ENCODE measurements at places on chromosomes 2 and 18. TPM values are rescaled to one million over a fixed set of nuclear protein-coding genes. Genes with fewer than 3 reads are reported as not detected.

The ACTG2 gene
- not detected for total RNA-seq

DNA sequence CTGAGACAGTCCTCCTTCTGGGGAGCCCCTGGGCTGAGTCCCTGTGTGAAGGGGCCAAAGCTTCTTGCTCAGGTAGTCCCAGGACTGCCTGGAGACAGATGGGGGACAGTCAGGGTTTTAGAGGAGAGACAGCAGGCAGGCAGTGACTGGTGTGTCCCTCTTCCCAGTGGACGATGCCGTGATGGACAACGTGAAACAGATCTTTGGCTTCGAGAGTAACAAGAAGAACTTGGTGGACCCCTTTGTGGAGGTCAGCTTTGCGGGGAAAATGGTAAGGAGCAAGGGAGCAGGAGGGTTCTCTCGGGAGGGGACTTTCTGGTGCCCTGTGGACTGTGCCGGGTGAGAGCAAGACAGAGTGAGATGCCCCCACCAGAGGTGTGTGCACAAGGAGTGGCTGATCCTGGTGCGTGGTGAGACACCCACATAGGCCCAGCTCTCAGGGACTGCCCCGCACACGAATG is 74.8 kb downstream of the DYSF start:
- no peak for DNase-seq

The ZNF385B gene
- 1.2 TPM for total RNA-seq

GRCh38 chr2:234558642-234559041 is 61.8 kb upstream of the ARL4C start:
- no peak for DNase-seq

DNA sequence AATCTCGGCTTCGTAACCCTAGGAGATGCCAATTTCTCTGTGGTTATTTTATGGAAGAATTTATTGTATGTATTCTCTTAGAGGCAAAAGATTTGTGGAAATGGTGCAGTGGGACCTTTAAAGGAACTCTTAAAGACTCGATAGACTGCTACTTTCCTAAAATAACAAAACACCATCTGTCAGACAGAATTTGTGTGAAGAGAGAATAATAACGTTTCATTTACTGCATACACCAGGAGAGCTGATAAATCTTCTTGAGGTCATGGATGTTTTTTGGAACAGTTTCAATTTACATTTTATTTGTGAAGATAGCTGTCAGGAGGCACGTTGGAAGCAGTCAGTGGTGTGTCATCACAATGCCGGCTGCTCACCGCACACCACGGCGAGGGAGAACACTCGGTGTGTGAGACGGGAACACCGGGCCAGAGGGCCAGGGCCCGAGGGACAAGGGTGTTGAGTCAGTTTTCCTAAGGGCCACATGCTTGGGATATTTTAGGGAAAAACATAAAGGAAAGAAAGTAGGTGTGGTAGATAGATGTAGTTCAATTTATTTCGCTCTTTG is 1681.0 kb upstream of the DDX18 start:
- DNase-seq, result no peak

GRCh38 chr2:100241236-100241635 is 81.1 kb downstream of the LONRF2 start:
- DNase-seq, result no peak

- no peak for DNase-seq
Observed at GRCh38 chr2:127615511-127616166, 30.3 kb upstream of the GPR17 start.

- no peak for DNase-seq
Observed at GRCh38 chr2:82789851-82790205, 1669.3 kb downstream of the SUCLG1 start.

The AFF3 gene
- total RNA-seq, result not detected

DNA sequence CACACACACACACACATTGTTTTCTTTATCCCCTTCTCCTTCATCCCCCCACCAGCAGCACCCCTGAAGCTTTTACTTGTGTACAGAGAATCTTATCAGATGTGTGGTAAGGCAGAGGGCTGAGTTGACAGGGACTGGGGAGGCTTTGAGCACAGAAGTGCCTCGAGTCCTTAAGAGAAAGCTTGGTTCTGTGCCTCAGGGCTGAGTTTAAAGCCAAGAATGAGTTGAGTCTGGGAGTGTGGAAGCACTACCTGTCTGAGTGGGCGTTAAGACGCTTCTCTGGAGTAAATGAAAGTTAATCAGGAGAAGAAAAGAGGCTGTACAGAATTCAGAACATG is 2.7 kb downstream of the ID2 start:
- no peak for DNase-seq

- DNase-seq, result peak; percentile 54
Observed at GRCh38 chr18:23136326-23137096, 1.2 kb downstream of the CABLES1 start.

DNA sequence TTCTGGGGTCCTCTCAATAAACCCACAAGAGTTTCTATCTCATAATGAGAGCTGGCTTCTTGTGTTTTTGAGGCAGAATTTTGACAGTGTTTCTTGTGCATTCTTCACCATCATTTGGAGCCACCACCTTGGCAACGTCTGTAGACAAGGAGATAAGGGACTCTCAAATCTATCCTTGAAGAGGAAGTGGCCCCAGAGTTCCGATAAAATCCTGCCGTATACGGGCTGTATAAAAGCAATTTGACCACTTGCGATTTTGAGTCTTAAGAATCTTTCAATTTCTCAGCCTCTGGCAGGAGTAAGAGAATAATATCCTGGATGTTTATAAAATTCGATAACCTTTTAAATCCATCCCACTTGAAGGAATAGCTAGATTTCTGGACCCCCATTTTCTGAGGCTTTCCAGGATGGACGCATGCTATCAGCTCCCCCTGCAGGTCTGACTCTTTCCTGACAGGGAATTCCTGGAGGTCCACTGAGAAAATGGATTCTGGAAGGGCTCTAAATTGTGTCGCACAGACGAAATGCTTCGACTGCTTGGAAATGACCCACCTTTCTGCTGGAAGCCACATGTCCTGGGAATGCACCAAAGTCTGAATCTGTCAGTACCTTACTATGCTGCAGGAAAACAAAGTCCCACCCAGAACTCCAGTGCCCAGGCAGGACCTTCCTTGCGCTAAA is 54.1 kb downstream of the E2F6 start:
- peak; percentile 61 for DNase-seq
